ENCODE measurements at places on chromosomes 11 and 22. TPM values are rescaled to one million over a fixed set of nuclear protein-coding genes. Genes with fewer than 3 reads are reported as not detected.

The ADAMTS8 gene
- not detected for total RNA-seq

The DBX1 gene
- not detected for total RNA-seq

The AIFM3 gene
- 0.37 TPM for total RNA-seq

The NTM gene
- not detected for total RNA-seq

The SUSD2 gene
- 0.78 TPM for total RNA-seq

The APOBEC3G gene
- 48.5 TPM for total RNA-seq

The MTFP1 gene
- 80.5 TPM for total RNA-seq

- DNase-seq = no peak
Observed at GRCh38 chr11:95076416-95076815, 9.7 kb downstream of the SRSF8 start.

DNA sequence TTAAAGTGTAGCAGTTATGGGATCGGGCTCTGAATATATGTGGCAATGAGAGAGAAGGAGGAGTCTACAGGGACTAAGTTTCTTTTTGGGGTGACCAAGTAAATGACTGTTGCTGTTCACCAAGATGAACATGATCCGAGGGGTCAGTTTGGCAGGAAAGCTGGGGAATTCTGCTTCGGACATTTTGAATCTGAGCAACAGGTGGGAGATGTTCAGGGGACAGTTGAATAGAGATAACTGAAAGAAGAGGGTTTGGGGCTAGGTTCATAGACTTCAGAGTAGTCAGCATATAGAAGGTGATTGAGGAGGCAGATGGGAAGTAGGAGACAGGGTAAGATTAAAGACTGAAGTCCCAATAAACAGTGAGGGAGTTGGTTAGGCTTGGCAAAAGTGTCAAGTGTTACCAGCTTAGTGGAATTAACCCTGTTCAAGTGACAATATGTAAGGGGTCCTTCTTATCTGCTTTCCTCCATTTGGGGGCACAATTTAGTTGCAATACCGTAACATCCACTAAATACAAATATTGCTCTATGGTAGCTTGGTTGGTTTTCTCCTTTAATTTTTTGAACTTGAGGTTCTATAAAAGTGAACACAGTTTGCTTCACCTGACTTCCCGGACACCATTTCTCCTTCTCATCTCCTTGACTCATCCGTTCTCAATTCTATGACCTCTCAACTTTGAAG is 2.9 kb upstream of the ENTHD1 start:
- DNase-seq = peak; percentile 52

GRCh38 chr11:75796091-75796435 is 18.9 kb upstream of the UVRAG start:
- no peak for DNase-seq

- DNase-seq = no peak
Observed at GRCh38 chr11:6283453-6284023, 23.9 kb downstream of the CCKBR start.

- no peak for DNase-seq
Observed at GRCh38 chr22:30876915-30877553, 91.5 kb downstream of the MORC2 start.

DNA sequence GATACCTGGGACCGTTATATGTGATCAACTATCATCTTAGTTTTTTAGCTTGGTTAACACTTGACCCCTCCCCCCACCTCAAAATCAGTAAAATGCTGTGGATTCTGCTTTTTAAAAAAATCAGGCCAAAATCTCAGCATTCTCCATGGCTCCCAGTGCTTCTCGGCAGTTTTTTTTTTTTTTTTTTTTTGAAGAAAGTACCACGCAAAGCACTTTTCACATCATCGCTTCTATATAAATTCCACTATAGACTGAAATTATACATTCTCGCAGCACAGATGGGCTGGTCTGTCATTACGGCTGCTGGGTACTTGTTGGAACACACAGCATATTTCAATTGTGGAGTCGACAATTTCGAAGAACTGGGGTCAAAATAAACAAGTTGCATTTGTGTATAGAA is 67.7 kb upstream of the PPARA start:
- DNase-seq = no peak

DNA sequence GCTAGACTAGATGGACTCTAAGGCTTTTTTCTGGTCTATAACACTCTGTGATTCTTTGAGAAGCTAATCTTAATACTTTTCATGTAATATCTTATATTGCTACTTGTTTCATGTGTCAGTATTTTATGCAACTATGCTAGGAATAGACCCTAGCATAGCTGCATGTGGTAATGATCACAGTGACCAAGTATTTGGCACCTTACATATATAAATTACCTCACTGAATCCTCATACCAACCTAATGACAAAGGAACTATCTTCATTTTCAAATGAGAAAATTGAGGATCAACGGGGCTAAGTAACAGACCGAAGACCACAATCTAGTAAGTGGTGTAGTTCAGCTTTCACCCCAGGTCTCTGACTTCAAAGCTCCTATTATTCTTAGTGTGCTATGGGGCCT is 327.3 kb upstream of the PITPNB start:
- no peak for DNase-seq

All from activated CD4-positive, alpha-beta T cell treated with anti-CD3 and anti-CD28 coated beads, Interleukin-2, amount 10 ng/mL, durations not matched to agents 24 days and 14 days (primary cell).